Brain pericyte (primary cell): ENCODE measurements at places on chromosomes 11 and 22.
A peak's percentile ranks its signal among the peaks of the same experiment; 100 is the strongest.

DNA sequence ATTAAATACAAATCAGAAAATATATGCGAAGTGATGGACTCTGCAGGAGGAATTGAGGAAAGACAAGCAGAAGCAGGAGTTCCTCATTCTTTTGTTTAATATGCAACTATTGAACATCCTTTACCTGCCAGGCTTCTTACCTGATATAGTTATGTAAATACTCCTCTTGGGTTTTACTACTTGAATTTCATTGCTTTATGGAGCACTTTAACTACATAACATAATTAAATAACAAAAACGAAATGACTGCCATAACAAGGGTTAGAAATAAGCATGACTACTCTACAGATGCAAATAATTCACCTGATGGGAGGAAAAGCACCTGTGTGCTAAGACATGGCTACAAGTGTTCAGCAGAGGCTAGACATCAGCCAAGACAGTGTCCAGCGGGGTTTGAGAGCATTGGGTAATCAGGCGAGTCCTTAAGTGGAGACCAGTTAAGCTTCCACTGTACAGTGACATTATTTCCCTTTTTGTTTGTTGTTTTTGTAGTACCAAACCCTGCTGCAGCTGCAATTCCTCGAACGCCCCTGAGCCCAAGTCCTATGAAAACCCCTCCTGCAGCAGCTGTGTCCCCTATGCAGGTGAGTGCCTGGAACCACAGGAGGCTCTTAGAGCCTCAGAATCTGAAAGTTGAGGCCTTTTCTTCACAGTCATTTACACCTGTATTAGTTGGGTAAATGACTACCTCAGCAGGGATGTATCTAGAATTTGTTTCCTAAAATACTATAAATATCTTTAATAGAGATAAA, 67.4 kb downstream of the SPECC1L start:
- DNase-seq: no peak

GRCh38 chr11:122030286-122030685, 85.7 kb downstream of the BLID start:
- DNase-seq: no peak

DNA sequence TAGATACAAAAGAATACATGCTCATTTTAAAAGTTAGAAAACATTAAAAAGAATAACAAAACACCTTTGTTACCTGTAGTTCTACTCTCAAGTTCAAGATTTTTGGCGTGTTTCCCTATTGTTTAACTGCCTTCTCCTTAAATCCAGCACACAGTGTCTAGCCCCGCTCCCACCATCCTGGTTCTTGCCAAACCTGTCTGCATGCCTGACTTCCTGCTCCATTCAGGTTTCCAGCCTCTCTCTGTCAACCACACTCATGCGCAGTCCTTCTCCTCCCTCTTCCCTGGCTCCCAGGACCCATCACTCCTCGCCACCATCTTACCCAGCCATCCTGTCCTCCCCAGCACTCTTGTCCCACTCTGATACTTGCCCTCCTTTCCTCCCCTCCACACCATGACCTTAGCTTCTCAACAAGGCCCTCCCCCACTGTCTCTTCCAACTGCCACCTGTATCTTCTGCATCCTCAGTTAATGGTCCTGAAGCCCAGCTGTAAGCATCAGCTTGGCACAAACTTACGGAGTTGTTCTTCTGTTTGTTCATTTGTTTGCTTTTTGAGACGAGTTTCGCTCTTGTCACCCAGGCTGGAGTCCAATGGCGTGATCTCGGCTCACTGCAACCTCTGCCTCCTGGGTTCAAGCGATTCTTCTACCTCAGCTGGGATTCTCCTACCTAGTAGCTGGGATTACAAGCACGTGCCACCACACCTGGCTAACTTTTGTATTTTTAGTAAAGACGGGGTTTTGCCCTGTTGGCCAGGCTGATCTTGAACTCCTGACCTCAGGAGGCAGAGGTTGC, 7.5 kb upstream of the MYH9 start:
- DNase-seq: no peak

DNA sequence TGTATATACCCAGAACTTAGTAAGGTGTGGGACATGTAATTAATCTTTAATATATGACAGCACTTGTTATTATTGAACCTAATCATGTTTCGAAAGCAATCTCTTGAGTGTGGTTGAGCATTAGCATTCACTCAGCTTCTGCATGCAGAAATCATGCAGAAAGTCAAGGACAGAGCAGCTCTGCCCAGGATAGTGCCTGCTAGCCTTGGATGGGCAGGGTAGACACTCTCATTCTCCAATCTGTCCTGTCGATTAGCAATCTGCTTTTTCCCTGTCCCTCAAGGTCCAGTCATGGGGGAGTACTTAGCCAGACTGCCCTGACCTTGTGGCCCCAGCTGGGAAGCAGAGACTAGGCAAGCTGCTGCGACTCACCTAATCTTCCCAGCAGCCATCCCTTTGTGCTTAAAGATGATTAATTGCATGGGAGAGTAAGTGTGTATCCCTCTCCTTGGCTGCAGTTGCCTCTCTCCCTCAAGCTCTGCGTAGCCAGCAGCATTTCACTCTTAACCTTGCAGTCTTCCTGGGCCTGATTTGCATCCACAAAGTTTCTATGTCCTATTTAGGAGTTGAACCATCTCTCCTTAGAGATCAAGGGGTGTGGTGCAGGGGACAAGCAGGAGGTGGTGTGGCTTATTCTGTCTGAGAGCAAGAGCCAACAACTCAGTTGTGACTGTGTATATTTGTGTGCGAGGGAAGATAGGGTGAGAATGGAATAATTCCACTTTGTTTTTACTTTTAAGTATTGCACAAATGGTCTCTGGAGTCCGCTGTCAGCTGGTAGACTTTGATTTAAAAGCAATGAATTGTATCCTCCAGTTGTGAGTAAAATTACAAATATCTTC, 101.4 kb downstream of the FDX1 start:
- DNase-seq: no peak

DNA sequence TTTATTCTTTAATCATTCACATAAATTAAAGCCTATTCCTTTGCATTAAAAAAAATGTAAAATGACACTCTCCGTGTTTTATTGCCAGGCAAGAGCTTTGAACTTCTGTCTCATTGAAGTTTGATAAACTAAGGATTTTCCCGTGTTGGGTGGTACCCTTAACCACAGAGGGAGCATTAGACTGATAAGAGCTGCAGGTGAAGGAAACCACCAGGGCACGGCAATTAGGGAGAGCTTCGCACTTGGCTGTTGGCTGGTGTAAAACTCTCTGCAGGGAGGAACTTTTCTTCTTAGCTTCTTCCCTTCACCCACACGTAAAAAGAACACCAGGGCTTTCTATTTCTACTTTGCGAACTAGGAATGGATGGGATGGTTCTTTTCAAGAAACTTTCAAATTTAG, 47.0 kb downstream of the CSTPP1 start:
- no peak for DNase-seq

DNA sequence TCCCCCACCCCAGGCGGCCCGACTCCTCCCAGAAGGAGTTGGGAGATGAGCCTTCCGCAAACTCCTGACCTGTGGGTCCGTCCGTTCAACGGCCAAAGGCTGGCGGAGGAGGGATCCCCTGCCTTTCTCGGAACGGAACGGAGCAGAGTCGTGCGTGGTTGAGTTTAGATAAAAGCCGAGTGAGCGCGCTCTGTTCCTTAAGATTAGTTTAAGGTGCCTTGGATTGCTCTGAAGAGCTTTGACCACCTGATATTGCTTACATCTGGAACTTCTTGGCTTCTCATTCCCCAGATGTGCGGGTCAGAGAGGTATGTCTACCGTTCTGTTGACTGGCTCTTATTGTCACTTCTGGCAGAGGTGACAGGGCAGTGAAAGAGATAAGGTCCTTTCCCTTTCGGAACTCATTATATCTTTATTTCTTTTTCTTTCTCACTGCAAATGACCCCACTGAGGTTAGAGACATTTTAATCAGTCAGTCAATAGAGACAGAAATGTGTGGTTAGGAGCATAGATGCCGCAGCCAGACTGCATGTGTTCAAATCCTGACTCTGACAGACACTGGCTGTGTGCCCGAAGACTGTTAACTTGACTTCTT, at the start of gene TRIM6:
Gene TRIM6, plus strand, starts transcription at position 31 of the 595 bp plus-strand sequence. Its CDS starts 261 bp downstream, at position 292.
- no peak for DNase-seq

GRCh38 chr22:29480512-29481264, 670 bp downstream of the NEFH start:
- DNase-seq: peak; percentile 11

GRCh38 chr11:119320776-119321524, 4.0 kb upstream of the MCAM start:
- DNase-seq: no peak

DNA sequence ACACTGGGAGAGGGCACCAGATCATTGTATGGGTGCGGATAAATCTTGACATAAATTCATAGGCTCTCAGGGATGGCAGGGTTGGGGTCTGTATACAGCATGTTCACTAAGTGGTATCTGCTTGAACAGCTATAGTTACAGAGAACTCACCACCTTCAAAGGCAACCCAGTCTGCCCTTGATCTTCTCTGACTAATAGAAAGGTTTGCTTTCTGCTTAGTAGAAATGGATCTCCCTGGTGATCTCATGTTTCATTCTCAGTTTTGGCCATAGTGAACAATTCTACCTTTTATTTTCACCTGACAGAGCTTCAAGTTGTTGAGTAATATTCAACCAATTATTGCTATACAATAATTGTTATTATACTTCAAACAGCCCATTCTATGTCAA, 32.4 kb downstream of the CNTF start:
- DNase-seq: no peak

GRCh38 chr11:24661331-24661730, 164.5 kb downstream of the LUZP2 start:
- no peak for DNase-seq
